ENCODE measurements at places on chromosomes 7 and 10.

DNA sequence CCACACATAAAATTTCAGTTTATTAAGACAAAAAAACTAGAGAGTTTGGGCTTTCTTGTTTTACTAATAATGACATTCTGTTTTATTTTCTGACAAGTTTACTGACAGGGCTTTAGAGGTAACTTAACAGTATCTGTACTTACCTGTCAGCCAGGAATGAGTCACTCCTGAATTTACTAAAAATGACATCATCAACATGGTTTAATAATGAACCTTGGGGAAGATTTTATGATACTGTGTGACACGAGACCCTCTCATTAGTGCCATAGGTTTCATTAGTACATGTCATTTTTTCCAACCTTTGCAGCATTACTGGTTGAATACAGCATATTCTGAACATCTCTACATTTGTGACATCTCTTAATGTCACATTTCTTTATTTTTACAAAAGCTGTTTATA, 131.1 kb downstream of the KCND2 start:
- DNase-seq: no peak

- DNase-seq: no peak
Observed at GRCh38 chr7:93476491-93477344, 97.8 kb downstream of the CALCR start.

DNA sequence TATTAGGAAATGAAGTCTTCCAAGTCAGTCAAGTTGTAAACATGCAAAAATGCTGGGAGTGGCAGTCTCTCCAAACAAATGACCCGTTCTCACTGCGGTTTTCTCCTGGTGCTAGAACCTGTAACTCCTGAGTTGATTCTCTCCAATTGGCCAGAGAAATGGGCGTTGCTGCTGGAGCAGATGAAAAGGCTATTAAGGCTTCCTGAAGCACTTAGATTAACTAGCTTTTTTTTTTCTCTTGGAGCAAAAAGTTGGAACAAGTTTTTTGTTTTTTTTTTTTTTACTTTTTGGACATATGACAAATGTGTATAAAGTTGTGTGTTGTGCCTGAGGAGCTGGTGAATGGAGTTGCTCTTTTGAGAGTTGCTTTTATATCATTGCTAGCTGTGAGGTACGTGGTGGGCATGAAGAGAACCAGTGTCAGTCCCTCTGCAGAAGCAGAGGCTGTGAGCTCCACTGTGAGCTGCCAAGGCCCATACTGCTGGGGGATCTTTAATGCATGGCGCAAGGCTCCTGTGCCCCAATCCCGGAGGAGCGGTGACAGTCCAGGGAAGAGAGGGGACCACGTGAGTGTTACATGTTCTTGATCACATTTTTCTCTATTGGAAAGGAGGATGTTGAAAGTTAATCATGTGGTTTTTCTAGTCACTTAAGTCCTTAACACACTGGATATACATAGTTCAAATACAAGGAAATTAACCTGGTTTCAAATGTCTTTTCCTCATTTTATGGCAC, 393.6 kb upstream of the GALNT17 start:
- no peak for DNase-seq

GRCh38 chr10:58967551-58968388, 208.7 kb upstream of the PHYHIPL start:
- DNase-seq: no peak

- DNase-seq: no peak
Observed at GRCh38 chr7:44195889-44196288, 4.9 kb upstream of the YKT6 start.

GRCh38 chr10:24898501-24898900, 53.9 kb downstream of the PRTFDC1 start:
- no peak for DNase-seq

DNA sequence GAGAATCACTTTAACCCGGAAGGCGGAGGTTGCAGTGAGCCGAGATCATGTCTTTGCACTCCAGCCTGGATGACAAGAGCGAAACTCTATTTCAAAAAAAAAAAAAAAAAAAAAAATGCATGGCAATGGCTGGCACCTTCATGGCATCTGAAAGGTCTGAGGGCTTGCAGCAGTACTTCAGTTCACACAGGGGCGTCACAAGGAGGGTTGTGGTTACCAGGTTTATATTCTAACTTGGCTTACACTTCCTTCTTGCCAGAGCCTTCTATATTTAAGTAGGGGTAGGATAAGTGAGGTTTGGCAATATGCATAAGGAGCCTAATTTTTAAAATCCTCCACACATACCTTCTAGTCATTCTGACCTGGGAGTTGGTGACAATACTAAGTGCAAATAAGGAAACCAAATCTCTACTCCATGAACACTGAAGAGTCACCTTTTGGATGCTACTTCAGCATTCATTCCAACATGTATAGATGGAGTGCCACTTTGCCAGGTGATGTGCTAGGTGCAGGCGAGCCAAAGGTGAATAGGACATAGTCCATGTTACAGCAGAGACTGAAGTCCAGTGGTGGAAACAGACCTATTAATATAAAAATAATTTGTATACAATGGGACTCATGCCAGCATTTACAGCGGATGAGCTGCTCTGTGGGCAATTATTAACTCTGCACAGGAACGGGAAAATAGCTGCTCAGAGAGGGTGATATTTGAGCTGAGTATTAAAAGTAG, 57.8 kb upstream of the PDCD4 start:
- DNase-seq: no peak

DNA sequence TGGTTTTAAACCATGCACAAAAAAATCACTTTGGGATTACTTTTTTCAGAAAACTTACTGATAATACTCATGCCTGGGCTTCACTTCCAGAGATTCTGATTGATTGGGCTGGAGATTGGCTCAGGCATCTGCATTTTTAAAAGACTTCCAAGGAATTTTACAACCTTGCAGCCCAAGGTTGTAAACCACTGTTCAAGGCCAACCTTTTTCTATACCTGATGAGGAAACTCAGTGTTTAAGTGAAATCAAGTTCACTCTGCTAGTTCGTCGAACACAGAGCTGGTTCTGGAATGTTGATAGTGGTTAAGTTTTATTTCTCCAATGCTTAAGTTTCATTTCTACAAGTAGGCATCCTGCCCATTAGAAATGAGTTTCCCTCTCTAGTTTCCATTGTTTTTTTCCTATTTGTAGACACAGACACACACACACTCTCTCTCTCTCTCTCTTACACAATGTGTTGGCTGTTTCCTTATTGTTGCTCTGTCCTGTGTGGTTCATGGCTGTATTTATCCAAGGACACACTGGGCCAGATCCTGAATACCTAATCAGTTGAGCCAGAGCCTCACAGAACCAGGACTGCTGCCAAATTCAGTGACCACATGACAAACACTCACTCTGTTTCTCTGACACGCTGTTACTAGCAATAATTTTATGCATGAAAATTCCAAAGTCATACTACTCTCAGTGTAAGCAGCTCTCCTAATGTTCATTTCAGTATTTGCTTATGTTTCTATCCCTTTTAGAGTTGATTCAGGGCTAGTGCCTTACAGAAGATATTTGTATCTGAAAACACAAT, 3.7 kb upstream of the IFIT1B start:
- no peak for DNase-seq

- DNase-seq: no peak
Observed at GRCh38 chr10:57162231-57162630, 801.2 kb upstream of the ZWINT start.

DNA sequence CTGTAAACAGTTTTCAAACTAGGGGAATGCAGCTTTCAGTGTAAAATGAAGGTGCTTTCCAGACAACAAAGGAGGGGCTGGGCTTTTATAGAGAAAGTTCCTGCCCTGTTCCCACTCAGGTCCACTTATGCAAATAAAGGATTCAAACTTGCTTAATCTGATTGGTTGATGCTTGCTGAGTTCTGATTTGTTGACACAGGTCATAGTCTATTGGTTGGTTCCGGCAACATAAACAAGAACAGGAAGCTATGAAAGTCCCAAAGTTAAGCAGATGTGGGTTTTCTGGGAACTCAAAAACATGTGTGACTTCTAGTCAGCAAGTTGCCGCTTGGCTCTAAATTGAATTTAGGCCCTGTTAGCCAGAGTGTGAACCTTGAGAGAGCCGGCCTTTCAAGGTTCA, 194.2 kb upstream of the SVIL start:
- no peak for DNase-seq

DNA sequence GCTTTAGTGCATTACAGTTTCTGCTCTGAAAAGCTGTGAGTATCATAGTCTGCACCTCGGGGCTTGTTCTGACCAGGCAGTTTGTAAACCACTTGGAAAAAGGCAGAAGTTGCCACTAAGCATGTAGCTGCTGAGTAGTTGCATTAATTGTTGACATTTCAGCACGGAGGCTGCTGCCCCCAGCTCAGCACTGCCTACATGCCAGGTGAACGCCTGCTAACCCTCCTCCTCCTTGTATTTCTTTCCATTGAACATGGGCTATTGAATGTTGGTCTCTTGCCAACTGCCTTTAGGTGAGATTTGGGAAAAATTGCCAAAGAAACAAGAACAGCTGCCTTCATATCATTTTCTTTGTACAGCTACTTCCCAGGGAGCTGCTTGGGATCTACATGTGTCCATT, 164.2 kb downstream of the RAPGEF5 start:
- DNase-seq: no peak

DNA sequence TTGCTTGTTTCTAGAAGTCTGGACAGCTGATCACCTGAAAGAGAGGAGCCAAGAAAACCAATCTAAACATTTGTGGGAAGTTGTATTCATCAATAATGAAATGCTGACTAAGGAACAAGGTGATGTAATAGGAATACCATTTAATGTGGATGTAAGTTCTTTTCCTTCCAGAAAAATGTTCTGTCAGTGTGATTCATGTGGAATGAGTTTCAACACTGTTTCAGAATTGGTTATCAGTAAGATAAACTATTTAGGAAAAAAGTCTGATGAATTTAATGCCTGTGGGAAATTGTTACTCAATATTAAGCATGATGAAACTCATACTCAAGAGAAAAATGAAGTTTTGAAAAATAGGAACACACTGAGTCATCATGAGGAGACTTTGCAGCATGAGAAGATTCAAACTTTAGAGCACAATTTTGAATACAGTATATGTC, 39.8 kb upstream of the ZNF37A start:
- DNase-seq: no peak

DNA sequence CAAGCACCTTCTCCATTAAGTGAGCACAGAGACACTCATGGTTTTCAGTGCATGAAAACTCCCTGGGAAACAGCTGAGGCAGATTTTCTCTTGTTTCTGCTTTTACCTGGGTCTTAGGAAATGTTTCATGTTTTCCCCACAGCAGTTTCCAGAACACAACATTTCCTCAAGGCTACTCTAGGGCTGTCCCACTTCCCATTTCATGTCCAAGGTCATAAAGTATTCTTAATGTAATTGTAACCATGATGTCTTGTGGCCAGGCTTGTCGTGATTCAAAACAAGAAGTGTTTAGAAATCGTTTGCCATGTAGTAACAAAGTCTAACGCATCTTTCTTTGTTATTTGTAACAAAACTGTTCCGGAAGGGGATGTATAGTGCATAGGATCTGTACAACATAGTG, 83.8 kb upstream of the NRP1 start:
- DNase-seq: no peak

DNA sequence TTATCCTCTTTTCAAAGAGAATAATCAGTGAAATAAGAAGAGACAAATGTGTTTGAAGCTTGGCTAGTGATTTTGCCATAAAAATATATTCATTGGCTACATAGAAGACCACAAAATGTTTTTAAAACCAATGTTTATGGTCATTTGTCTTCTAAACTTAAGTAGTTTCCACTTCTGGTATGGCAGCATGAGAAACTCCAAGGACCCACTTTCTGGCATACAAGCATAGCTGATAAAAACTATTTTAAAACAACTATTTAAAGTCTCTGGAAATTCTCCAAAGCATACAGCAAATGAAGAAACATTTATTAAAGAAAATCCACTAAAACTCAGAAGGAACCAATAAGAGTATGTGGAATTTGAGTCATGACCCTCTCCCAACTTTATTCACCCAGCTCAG, 89.2 kb upstream of the TOMM7 start:
- no peak for DNase-seq

GRCh38 chr10:11318826-11319598, 292.4 kb downstream of the USP6NL start:
- no peak for DNase-seq

GRCh38 chr7:140624392-140625191, 16.0 kb downstream of the DENND2A start:
- DNase-seq: no peak

- no peak for DNase-seq
Observed at GRCh38 chr7:105731042-105731441, 145.4 kb downstream of the ATXN7L1 start.

GRCh38 chr7:40536421-40536820, 401.6 kb downstream of the SUGCT start:
- DNase-seq: no peak

- no peak for DNase-seq
Observed at GRCh38 chr10:62562101-62562500, 187.9 kb downstream of the ZNF365 start.

GRCh38 chr7:26645121-26645520, 219.3 kb downstream of the SKAP2 start:
- DNase-seq: no peak

- no peak for DNase-seq
Observed at GRCh38 chr7:118792682-118793081, 568.2 kb downstream of the ANKRD7 start.

DNA sequence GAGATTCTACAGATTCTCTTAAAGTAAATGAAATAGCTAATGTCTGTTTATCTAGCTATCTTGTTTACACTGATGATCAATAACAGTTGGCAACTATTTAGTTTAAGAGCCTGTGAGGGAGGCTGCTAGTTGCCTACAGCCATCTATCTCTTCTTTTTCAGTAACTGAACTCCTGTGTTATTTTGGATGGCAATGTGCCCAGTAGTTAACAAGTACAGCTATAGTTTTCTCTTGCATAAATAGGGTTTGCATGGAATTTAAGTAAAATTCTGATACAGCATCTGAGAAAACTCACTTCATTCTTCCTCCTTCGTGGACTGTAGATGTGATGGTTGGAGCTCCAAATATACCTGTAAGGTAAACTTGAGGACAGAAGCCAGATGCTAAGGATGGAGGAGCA, 219.5 kb upstream of the POT1 start:
- DNase-seq: no peak

DNA sequence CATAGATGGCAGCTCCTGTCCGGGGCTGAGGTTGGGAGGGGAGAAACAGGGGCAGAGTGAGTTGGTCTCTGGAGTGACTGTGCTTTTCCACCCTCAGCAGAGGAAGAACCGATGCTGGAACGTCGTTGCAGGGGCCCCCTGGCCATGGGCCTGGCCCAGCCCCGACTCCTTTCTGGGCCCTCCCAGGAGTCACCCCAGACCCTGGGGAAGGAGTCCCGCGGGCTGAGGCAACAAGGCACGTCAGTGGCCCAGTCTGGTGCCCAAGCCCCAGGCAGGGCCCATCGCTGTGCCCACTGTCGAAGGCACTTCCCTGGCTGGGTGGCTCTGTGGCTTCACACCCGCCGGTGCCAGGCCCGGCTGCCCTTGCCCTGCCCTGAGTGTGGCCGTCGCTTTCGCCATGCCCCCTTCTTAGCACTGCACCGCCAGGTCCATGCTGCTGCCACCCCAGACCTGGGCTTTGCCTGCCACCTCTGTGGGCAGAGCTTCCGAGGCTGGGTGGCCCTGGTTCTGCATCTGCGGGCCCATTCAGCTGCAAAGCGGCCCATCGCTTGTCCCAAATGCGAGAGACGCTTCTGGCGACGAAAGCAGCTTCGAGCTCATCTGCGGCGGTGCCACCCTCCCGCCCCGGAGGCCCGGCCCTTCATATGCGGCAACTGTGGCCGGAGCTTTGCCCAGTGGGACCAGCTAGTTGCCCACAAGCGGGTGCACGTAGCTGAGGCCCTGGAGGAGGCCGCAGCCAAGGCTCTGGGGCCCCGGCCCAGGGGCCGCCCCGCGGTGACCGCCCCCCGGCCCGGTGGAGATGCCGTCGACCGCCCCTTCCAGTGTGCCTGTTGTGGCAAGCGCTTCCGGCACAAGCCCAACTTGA, 2.7 kb downstream of the REPIN1 start:
- no peak for DNase-seq

Measured in stimulated activated CD8-positive, alpha-beta memory T cell treated with anti-CD3 and anti-CD28 coated beads, Interleukin-7, amount 100 ng/mL, for 1 hour (primary cell).